HCEC 1CT (cell line): ENCODE measurements at places on chromosomes 1 and 21.

- DNase-seq: no peak
Observed at GRCh38 chr1:60958001-60958400, 124.4 kb upstream of the NFIA start.

DNA sequence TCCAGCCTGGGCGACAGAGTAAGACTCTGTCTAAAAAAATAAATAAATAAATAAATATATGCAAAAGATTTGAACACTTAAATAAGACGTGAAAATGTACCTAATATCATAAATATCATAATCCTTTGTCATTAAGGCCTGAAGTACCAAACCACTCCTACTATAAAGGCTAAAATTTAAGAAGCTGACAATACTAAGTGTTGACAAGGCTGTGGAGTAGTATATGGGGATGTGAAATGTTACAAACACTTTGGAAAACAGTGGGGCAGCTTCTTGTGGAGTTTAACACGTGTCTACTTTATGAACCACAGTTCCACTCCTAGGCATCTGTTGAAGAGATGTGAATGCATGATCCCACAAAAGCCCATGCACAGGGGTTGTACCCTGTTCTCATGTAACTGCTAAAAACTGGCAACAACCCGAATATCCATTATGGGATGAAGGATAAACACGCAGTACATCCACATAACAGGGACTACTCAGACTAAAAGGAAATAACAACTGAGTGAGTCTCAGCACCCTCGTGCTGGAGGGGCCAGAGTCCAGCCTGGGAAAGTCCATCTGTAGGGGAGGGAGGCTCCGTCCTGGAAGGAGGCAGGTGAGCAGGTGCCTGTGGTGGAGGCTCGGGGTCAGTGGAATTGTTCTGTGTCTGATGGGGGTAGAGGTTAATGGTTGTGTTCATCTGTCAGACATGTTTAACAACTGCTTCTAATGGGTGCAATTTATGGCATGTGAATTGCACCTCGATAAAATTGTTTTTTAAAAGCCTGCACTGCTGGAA lies 6.7 kb upstream of the SLC19A1 start:
- no peak for DNase-seq

- no peak for DNase-seq
Observed at GRCh38 chr21:21216047-21216446, 217.8 kb downstream of the NCAM2 start.

GRCh38 chr1:172163498-172164215 lies 256.8 kb upstream of the C1orf105 start:
- peak; percentile 65 for DNase-seq

GRCh38 chr21:44704636-44705001 lies 6.8 kb downstream of the TSPEAR start:
- DNase-seq: no peak

DNA sequence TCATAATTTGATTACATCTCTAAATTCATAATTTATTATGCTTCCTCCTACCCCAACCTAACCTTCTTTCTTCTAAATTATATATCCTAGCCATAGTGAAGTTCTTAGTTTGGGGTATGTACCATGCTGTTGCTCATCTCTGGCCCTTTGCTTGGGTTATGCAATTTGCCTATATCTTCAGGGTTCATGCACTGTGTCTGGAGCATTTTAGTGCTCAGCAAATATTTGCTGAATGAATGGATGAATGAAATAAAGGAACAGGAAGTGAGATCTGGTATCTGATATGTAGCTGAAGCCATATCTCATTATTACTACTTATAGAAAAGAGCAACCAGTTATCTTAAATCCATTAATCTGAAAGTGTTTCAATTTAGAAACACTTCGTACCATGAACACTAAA lies 137.6 kb downstream of the GPATCH2 start:
- DNase-seq: peak; percentile 44

GRCh38 chr1:15734901-15735300 lies 1.2 kb upstream of the SLC25A34 start:
- no peak for DNase-seq

- DNase-seq: peak; percentile 88
Observed at GRCh38 chr1:41109310-41110197, 88.0 kb upstream of the SLFNL1 start.

DNA sequence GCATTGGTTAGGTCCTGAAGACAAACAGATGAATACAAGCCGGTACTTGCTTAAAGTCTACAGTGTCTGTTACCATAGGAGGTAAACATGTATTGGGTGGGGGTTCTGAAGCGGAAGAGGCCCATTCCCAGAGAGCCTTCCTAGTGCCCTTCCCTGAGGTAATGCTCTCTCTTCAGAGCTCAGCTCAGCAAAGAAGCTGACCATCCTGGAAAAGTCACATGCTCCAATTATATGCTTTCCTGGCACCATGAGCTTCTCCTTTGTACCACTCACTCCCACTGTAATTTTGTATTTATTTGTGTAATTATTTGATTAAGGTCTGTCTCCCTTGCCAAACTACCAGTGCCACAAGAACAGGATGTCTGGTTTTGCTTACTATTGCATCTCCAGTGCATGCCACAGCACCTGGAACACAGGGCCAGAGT lies 42.0 kb downstream of the RAB3B start:
- DNase-seq: no peak

GRCh38 chr1:168179438-168180147 lies 831 bp downstream of the TIPRL start:
- DNase-seq: peak; percentile 26

DNA sequence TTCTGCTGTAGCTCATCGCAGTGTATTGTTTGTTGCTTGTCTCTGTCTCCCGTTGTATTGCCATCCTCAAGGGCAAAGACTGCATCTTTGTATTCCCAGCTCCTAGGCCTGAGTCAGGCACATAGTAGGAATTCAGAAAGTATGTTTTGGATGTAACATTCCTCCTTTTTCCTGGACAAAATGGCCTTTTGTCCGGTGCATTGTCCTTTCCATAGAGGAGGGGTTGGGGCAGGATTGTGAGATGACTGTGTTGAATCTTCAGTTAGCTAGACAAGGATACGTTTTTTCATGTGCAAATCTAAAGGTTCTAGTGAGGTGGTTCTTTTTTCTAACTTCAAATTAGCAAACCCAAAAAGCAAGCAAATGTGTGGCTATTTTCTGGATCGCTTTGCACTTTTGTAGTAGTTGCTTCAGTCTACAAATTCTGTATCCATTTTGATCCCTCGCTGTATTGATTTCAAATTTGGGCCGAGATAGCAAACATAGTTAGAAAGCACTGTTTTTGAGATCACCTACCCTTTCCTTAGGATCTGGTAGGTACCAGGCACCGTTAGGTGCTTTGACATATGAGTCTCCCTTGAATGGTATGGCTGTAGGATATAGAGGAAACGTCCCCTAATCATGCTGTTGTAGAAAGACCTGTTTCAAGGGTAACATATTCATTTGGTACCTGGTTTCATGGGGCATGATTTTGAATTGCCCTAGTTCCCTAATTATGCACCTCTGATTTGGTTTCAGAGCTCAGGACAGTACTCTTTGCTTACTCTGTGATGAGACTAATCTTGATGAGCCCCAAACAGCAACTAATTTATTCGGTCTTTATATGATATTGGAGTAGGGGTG lies 1.2 kb downstream of the PPP1R8 start:
- no peak for DNase-seq

DNA sequence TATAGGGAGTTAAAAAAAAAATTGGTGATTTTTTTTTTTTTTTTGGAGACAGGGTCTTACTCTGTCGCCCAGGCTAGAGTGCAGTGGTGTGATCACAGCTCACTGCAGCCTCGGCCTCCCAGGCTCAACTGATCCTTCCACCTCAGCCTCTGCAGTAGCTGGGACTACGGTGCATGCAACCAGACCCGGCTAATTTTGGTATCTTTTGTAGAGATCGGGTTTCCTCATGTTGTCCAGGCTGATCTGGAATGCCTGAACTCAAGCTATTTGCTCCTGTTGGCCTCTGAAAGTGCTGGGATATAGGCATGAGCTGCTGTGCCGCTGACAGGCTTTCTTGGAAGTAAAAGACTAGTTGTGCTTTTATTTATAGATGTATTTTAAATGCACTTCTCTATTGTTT lies 3.0 kb downstream of the CDC42 start:
- no peak for DNase-seq

- no peak for DNase-seq
Observed at GRCh38 chr1:63323865-63324778, 1.8 kb downstream of the FOXD3 start.

GRCh38 chr1:63827411-63828321 lies 53.8 kb downstream of the ROR1 start:
- peak; percentile 68 for DNase-seq

DNA sequence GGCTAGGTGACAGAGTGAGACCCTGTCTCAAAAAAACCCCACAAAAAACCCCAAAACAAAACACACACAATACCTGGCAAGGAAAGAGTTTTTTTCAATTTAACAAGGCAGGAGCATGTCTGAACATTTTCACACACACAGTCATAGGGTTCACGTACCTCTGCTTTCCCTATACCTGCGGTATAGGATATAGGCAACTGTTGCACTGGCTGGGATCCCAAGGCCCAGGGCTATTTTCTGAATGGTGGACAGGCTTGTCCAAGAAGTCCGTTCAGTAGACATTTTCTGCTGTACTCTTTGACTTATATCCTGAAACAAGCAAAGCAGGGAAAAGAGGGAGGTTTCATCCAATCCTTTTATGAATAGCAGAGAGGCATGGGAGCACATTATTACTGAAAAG lies 7.6 kb downstream of the TDRKH start:
- DNase-seq: no peak

DNA sequence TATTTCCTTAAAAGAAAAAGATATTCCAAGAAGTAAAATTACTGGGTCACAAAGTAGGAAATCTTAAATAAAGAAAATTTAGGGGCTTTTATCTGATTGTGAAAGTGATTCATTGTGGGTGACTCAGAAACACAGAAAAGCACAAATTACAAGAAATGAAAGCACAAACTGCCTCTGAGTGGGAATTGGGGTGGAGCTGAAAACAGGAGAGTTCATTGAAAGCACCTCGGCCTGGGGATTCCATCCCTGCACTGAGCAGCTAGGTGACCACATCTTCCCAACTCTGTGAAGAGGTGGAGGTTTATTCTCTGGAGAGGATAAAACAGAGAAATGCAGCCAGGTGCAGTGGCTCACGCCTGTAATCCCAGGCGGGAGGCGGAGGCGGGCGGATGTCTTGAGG lies 7.4 kb downstream of the GJA4 start:
- DNase-seq: no peak

GRCh38 chr1:192878249-192878648 lies 69.4 kb downstream of the RGS2 start:
- DNase-seq: no peak

GRCh38 chr1:150268340-150268704 lies 494 bp downstream of the APH1A start:
- DNase-seq: peak; percentile 19

GRCh38 chr1:184881941-184882913 lies 92.1 kb downstream of the NIBAN1 start:
- DNase-seq: no peak

GRCh38 chr1:221306239-221306638 lies 427.0 kb downstream of the HLX start:
- no peak for DNase-seq

DNA sequence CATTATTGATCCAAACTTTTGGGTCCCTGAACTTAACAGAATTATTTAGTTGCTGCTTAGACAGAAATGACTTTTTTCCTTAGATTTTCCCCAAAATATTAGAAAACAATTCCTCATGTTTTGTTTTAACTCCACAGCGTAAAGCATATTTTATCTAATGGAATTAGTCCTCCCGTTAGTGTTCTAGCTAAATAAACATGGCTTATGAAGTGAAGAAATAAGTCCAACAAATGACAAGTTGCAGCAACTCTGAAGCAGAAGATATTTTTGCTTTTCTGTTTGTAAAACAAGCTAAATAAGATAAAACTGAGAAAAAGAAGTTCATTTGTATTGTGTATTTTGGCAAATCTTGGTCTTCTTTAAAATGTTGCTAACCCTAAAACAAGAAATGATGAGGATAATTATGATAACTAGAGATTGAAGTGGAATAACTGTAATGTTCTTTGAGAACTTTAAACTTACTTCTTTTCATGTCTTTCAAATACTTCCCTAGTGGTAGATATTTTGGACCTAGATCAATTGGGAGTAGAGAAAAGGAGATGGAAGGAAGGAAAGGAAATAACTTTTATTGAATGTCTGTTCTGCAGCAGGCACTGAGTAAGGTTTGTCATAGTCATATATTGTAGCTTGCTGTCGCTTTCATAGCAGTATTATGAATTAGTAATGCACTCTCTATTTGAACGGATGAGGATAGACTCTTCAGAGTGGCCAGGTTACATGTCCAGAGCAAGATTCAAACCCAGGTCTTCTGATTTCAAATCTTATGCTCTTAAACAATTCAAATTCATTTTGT lies 12.5 kb downstream of the NFIA start:
- DNase-seq: no peak

DNA sequence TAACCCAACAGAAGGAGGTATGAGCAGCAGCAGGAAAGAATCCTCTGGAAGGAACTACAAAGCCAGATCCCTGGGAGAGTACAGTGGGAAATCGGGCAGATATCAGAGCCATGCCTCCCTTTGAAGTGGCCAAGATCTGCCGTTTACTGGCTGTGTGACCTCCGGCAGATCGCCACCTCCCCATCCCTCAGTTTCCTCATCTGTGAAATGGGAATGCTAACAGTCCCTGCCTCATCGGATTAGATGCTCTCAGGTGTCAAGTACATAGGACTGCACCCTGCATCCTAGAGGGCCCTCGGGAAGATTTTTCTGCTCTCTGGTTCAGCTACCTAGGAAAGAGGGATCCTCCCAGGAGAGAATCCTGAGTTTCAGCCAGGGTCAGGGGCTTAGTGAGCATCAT lies 60.6 kb upstream of the EFHD2 start:
- DNase-seq: no peak

DNA sequence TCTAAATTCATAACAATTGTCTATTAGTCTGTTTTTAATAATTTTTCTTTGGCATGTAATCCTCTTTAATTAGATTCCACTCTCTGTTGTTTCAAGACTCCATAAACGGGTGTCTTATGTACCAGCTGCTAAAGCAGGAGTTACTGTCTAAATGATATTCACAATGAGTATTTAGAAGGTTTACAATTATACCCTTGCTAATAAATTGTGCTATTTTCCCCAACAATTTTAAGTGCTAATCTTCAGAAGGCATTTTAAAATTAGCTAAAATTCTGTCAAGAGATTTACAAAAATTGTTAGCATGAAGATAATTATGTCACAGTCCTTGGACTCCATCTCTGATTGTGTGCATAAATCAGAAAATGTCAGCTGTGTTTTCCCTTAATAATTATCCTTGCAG lies 83.7 kb downstream of the DPYD start:
- DNase-seq: no peak

GRCh38 chr1:203569490-203570318 lies 56.9 kb upstream of the ATP2B4 start:
- DNase-seq: peak; percentile 27

GRCh38 chr1:150789396-150789795 lies 18.7 kb downstream of the CTSK start:
- DNase-seq: no peak

- DNase-seq: no peak
Observed at GRCh38 chr21:35280231-35280630, 231.1 kb upstream of the RUNX1 start.

- DNase-seq: no peak
Observed at GRCh38 chr1:26290122-26290881, 10.4 kb downstream of the SH3BGRL3 start.

DNA sequence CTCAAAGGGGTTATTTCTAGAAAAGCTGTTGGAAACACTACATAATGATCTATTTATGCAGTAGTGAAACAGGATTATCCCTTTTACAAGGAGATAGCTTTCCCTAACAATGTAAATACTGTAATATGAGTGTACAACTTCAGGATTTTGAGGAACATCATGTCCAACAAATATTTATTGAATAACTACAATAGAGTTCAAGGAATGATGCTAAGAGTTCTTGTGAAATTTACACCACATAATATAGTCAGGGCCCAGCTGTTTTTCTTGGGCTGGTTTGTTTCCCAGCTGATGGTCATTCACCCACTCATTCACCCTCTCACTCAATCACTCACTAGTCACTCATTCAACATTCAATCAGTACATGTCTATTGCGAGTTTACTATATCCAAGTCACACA lies 12.3 kb upstream of the LYPLAL1 start:
- DNase-seq: peak; percentile 52
